ENCODE measurements at places on chromosomes 1 and 21.

DNA sequence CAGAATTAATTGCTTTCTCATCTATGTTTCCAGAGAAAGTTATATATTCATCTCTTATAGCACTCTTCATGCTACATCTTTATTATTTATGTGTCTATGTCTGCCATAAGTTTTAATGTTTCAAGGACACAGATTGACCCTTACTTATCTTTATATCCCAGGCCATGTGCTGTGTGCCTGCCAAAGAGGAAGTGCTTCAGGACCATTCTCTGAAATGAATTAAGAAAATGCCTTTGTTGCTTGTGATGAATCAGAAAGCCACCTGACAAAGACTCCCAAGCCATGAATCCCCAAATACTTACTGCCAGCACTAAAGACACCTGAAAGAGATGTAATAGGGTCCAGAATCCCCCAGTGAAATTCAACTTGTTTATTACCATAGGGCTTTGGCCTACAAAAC lies 342.1 kb upstream of the C1orf87 start:
- no peak for DNase-seq

GRCh38 chr1:244920911-244921761 lies 56.8 kb upstream of the HNRNPU start:
- DNase-seq: no peak

GRCh38 chr1:72013161-72013560 lies 269.2 kb downstream of the NEGR1 start:
- DNase-seq: no peak

GRCh38 chr1:85151446-85151845 lies 49.4 kb downstream of the SYDE2 start:
- DNase-seq: no peak
